Glutamatergic neuron (in vitro differentiated cells): ENCODE measurements at places on chromosomes 7 and 10. TPM values are rescaled to one million over a fixed set of nuclear protein-coding genes. Genes with fewer than 3 reads are reported as not detected.
A peak's percentile ranks its signal among the peaks of the same experiment; 100 is the strongest.

Gene MKI67
- 14.7 TPM for total RNA-seq

Gene ADAP1
- 61.1 TPM for total RNA-seq

Gene SUV39H2
- total RNA-seq = 15.1 TPM

Gene OTUD1
- total RNA-seq = 1.8 TPM

Gene TMEM213
- total RNA-seq = not detected

Gene NUTM2B
- total RNA-seq = 0.42 TPM

Gene TCF7L2
- 5.0 TPM for total RNA-seq

Gene GTF2IRD1
- total RNA-seq = 59.4 TPM

DNA sequence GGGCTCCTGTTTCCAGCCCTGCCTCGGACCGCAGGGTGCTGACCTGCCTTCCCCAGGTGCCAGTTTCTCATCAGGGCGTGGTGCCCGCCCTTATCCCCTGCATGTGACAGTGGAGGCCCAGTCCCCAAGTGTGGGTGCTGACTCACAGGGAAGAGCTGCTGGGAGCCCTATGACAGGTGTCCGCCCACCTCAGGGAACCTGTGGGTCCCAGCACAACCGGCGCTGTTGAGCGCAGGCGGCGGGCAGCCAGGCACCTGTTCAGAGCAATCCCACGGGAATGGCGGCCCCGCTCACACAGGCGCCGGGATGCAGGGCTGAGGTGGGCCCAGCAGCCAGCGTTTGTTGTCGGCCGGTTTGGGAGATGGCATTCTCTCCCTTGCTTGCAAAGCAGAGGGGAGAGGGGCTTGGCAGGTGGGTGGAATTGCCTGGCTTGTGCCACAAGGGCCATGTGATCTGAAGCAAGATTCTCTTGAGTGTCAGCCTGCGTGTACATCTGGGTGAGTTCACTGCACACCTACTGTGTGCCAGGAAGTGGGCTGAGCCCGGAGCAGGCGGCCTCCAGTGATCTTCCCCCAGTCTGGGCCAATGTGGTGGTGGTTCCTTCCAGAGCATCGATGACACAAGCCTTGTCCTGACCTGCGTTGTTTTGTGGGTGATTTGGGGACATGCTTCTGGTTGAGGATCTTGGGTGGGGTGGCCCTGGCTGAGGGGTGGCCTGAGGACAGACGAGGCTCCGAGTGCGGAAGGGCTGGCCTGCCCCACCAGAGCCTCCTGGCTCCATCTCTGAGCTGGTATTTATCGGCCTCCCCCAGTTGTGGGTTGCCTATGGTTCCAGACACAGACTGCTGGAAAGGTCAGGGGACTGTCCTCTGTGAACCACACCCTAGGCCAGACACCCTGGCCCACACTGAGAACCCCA is 2.4 kb downstream of the PWWP2B start:
- DNase-seq = peak; percentile 18

GRCh38 chr10:132461103-132461682 is 64.2 kb downstream of the PWWP2B start:
- no peak for DNase-seq

GRCh38 chr7:42254217-42254616 is 17.2 kb upstream of the GLI3 start:
- DNase-seq = no peak

DNA sequence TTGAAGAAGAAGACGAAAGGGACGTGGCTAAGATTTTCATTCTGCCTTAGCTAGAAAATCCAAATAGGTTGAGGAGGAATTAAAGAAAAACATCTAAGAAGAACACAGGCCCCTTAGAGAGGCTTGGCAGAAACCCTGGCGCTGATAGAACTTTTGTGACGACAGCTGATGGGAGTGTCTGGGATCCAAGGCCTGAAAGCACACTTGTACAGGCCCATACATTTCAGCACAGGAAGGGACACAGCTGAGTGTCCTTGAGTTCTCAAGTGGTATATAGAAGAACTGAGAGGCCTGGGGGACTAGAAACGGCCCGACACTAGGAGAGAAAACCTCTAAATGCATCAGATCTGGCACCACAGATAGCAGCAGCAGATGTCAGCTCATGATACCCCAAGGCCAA is 39.5 kb downstream of the PRPS1L1 start:
- DNase-seq = no peak

DNA sequence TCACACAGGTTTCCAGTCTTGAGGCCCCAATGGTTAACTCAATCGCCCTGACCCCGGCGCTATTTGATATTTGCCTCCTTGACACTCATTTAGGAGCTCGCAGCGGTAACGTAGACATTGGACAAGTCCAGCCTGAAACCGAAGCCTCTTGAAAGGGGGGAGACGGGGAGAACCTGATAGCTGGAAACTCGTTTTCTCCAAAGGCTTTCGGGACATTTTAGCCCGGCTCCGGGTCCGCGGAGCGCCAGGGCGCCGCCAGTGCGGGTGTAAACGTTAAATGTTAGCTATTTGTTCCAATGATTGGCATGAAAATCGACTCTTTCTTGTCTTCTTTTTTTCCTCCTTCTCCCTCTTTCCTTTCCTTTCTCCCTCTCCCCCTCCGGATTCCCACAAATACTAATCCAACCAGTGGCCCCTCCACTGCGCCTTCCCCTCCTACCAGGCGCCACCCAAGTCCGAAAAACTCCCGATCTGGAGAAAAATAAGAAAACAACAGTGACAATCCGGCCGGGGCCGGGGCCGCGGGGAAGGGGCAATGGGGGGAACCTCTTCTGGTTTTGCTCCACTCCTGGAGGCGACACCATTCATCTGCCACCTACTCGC is 17.2 kb upstream of the GATA3 start:
- DNase-seq = no peak

DNA sequence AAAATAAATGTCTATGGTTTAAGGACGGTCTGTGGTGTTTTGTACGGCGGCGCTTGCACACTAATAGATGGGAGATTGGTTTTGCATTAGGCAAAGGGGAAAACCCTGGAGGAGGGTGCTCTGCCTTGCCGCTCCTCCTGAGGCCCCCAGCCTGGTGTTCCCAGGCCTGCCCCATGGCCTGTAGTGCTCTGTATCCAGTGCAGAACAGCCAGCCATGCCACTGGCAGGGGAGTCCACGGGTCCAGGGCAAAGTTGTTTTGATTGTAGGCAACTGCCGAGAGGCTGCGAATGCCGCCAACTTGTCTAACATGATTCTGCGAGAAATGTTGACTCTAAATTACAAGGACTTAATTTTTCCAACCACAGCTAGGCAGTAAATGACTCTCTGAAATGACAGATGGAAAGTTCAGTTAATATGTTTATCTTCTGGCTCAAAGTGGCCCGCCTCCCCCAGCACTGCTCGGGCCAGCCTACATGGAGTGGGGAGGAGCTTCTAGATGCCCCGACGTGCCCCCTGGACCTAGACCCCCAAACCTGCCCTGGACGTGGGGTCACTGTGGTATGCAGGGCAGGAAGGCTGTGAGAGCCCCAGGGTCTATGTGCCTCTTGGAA is 104.6 kb upstream of the GDF10 start:
- DNase-seq = no peak

- no peak for DNase-seq
Measured at GRCh38 chr10:30171601-30172000, 112.2 kb upstream of the JCAD start.

GRCh38 chr7:75667938-75668337 is 70.8 kb downstream of the HIP1 start:
- DNase-seq = no peak

DNA sequence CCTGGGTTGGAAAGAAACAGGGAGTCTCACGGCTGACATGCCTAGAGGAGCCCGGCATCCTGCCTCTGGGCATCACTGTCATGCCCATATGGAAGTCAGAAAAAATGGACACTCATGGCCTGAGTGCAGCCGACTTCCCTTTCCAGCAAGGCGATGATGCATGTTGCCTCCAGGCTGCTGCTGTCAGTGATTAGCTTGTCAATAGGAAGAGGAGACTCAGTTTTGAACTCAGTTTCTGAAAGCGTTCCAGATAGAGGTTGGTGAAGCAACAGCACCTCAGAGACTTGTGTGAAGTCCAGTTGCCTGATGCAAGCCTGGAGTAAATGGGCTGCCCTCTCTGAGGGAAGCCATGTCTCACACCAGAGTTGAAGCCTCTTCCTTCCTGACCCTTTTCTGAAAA is 148.4 kb downstream of the TPST1 start:
- DNase-seq = no peak

GRCh38 chr7:123131961-123132360 is 67.8 kb downstream of the SLC13A1 start:
- DNase-seq = no peak

GRCh38 chr7:120991581-120991980 is 3.1 kb downstream of the CPED1 start:
- no peak for DNase-seq

- DNase-seq = peak; percentile 48
Measured at GRCh38 chr7:149598721-149599308, 101.2 kb upstream of the ZNF746 start.
